ENCODE measurements at places on chromosomes 3 and 15.

GRCh38 chr3:65126527-65127410 lies 439.0 kb upstream of the ADAMTS9 start:
- DNase-seq: peak; percentile 31

DNA sequence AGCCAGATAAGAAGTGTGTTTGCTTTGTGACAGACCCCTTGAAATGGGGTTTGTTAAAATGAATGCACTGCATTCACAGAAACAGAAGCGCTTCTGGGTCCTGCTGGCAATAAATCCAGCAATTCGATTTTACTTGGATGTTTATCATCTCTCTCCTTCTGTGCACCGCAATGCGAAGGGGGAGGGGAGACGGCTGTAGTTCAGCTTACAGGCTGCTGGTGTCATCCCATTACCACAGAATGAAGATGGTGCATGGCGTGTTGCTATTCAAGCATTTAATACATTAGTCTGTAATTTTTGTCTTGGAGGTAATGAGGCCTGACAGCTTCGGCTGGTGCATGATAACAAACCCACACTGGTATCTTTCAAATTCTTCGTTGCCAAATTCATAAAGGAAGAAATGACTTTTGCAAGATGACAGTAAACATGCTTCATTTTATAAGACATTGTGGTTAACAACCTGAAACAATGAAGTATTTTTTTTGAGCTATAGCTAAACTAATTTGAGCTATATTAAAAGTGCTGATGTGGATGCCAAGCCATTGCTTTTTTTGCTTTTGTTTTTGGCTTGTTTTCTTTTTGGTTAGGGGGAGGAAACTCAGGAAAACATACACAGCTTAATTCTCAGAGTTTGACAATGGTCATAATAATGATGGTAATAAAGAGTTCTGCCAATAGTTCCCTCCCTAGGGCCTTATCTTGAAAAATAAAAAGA lies 418.3 kb downstream of the OTOL1 start:
- peak; percentile 7 for DNase-seq

DNA sequence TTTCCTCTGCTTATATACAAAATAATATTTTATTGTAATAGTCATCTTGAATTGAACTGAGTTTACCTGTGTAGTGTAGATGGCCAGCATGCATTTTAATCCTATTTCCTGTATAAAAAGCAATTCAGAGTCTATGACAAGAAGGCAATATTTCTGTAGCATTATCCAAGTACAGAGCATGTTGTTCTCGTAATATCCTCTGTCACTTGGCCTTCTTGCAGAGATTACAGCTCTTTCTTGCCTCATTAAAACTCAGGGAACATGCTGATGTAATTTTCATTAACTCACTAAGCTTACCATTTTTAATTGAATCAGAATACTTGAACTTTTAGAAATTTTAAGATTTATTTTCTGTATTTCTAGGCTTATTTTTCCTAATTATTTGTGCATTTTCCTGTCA lies 203.3 kb upstream of the AGTR1 start:
- DNase-seq: no peak

GRCh38 chr15:41855261-41855961 lies 16.8 kb downstream of the PLA2G4B start:
- DNase-seq: no peak

DNA sequence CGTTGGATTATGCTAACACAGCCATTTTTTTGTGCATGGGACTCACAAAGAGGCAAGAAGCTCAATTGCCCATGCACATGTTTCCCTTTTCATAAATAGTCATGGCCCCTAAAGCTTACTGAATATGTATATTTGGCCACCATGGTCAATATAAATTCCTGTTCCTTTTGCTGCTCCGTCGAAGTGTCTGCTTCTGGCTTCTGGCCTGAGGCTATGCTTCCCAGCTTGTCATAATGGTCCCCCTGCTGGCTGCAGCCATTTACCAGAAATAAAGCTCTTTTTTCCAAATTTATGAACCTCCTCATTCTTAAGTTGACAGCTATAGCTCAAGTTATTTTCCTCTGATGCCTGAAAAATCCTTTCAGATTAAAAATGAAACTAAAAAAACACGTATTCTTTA lies 602.1 kb downstream of the VGLL3 start:
- no peak for DNase-seq

DNA sequence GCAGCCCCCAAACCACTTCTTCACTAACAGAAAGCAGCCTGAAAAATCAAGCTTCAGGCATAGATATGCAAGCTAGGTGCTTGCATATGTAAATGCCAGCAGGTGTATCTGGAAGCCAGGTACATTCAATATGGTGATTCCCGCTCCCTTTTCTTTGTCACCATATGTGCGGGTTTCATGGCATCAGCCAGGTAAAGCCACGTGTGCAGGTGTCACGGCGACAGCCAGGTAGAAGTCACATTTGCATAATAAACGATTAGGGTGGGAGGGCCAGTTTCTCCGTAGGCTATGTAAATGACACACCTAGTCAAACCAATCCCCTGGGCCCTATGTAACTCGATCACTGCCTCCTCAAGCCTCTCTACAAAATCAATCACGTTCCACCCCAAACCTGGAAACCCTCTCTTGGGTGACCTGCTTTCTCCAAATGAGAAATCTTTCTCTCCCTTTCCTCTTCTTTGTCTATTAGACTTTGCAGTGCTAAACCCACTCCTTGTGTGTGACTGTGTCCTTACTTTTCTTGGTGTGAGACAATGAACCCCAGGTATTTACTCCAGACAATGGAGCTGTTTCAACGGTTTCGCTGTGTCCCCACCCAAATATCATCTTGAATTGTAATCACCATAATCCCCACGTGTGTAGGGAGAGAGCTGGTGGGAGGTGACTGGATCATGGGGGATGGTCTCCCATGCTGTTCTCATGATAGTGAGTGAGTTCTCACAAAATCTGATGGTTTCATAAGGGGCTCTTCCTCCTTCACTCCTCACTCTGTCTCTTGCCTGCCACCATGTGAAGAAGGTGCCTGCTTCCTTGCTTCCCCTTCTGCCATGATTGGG lies 44.6 kb downstream of the ONECUT1 start:
- no peak for DNase-seq

- DNase-seq: no peak
Observed at GRCh38 chr3:174444391-174444790, 414.7 kb upstream of the NAALADL2 start.

- DNase-seq: no peak
Observed at GRCh38 chr3:187085933-187086332, 53.4 kb downstream of the RPL39L start.

DNA sequence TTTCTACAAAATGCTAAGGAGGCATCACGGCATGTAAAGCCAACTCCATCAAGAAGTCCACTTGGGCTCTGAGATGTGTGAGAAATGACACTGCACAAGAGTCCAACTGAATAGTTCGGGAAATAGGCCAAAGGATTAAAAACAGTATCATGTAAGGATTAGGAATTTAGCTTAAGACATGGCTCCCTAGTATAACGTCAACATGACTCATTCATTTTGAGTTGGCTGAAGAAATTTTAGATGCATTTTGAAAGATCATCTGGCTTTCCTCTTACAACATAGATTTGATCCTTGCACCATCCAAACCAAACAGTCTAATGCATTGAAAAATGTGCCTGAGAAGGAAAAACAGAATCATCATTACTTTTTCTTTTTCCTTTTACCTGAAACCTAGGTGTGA lies 109.3 kb upstream of the MME start:
- peak; percentile 39 for DNase-seq

GRCh38 chr15:96213045-96213444 lies 117.5 kb upstream of the NR2F2 start:
- no peak for DNase-seq

- no peak for DNase-seq
Observed at GRCh38 chr3:34396288-34396687, 597.9 kb downstream of the PDCD6IP start.

DNA sequence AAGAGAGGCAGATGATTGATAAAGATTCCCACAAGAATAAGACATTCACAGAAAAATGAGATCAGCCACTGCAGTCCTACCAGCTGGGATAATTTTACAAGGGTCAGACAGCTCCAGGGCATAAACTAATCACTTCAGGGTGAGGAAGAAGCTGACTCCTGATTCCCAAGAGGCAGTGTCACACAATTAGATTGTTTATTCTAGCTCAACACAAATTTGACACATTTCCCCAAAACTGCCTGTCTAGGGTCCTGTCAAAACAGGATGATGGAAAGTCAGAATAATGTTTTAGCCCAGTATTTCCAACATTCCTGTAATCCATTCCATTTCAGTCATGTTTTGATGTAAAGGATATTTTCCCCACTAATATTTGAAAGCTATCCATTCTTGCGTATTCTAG lies 110.8 kb downstream of the TNIK start:
- DNase-seq: no peak

- no peak for DNase-seq
Observed at GRCh38 chr15:85171736-85172135, 190.1 kb downstream of the PDE8A start.

GRCh38 chr15:67406257-67406861 lies 114.6 kb upstream of the C15orf61 start:
- no peak for DNase-seq

DNA sequence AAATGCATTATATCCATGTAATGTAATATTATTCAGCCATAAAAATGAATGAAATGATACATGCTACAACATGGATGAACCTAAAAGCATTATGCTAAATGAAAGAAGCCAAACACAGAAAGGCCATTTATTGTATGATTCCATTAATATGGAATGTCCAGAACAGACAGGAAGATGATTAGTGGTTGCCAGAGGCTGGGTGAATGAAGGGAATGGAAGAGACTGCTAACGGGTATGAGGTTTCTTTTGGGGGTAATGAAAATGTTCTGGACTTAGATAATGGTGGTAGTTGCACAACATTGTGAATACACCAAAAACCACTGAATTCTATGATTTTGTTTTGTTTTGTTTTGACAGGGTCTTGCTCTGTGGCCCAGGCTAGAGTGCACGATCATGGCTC lies 61.6 kb upstream of the MAP4 start:
- DNase-seq: no peak

DNA sequence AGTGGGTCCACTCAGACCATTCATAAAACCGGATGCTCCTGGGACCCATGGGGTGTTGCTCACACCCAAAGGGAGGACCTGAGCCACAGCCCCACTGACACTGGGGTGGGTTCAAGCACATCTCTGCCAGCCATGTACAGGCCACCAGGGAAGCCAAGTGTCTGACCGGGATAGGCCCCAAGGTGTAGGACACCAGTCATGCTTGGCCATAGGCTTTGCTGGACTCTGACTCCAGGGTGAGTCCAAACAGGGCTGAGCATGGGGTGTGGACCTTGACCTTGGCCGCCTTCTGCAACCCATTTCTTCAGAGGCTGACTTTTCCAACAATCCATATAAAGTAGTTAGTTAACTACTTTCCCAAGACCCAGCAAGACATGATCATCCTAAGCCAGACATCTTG lies 31.4 kb upstream of the DUSP7 start:
- no peak for DNase-seq

DNA sequence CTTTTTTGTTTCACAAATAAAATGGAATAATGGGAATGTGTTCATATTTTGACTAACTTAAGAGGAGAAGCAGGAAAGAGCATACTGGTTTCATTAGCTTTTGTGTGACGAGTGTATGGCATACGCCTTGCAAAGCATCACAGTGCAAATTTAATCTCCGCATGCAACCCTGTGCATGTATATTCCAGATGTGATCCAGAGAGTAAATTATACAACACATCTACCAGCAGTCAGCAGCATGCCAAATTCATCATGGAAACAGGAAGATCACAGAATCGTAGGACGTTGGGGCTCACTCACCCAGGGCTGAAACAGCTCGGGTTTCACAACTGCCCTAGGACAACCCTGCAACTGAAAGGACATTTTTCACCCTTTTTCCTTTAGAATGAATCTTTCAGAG lies 53.4 kb downstream of the ADAMTS9 start:
- no peak for DNase-seq
